ENCODE measurements at places on chromosomes 6 and 20.

GRCh38 chr20:38157635-38158495 lies 7.2 kb downstream of the TGM2 start:
- no peak for DNase-seq

DNA sequence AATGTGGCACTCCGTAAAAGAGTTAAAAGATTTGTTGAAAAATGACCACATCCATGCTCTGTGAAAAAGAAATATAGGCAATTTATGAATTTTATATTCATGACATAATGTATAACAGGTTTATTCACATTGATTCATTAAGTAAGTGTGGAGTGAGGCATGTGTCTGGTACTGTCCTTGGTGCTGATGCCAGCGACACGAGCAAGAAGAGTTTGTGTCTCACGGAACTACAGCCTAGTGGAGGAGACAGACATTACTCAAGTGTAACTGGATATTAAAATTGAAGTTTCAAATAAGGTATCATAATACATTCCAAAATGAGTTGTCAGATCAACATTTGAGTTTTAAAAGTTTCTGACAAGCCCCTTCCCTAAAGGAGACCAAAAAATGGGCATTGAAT lies 158.2 kb upstream of the PRND start:
- no peak for DNase-seq

DNA sequence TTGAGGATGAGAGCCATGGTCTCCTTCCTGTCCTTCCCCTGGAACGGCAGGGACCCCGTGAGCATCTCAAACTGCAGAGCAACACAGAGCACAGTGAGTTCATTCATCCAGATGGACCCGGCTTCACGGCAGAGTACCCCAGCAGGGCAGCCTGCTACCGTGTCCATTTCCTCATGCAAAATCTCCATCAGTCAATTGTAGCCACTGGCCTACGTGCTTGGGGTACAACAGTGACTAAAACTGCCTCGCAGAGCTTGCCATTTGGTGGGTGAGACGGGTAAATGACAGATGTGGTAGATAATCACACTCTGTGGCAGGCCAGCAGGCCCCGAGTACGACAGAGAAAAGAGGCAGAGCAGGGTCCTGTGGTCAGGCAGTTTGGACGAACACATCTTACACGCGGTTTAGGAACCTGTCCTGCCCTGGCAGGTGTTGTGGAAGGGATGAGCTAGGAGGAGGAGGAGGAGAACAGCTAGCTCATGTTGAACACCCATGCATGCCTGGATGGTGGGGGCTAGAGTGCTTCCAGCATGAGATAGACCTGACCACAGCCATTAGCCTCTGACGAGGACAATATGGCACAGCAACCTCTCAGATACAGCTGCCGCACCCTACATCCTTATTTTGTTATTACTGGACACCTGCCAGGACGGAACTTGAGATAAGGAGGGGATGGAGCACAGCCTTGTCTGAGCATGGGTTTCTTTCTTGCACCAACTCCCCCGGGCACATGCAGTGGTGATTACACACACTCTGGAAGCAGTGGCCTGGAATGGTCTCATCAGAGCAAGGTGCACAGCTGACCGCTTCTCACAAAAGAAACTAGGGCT lies 95.6 kb downstream of the RAMACL start:
- DNase-seq = no peak

DNA sequence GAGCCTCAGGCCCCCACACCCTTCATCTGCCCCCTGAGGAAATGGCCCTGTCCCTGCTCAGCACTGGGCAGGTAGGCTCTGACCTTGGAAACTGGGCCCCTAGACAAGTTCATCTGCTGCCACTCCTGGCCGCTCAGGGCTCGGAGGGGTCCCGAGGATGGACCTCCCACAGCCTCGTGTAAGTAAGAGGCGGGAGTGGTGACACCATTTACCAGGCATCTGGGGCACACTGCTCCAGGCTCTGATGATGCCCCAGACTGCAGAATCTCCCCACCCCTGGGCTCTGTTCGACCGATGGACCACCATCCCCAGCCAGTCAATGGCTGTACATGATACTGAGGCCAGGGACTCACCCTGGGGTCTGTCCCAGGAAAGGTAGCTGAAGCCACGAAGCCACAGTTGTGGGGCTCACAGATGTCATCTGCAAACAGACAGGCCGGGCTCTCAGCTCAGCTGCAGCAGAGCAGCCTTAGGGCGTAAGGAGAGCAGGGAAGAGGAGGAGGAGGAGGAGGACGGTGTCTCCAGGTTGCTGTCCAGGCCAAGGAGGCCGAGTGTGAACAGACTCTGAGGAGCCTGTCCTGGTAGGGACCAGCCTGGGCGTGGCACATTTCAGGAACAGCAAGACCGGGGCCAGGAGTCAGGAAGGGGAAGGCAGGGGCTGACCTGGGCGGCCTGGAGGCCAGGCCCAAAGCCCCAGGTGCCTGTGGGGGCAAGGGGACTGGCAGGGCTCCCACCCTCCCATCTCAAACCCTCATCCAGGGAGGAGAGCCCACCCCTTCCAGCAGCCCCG lies 300.4 kb downstream of the TAF4 start:
- DNase-seq = no peak

DNA sequence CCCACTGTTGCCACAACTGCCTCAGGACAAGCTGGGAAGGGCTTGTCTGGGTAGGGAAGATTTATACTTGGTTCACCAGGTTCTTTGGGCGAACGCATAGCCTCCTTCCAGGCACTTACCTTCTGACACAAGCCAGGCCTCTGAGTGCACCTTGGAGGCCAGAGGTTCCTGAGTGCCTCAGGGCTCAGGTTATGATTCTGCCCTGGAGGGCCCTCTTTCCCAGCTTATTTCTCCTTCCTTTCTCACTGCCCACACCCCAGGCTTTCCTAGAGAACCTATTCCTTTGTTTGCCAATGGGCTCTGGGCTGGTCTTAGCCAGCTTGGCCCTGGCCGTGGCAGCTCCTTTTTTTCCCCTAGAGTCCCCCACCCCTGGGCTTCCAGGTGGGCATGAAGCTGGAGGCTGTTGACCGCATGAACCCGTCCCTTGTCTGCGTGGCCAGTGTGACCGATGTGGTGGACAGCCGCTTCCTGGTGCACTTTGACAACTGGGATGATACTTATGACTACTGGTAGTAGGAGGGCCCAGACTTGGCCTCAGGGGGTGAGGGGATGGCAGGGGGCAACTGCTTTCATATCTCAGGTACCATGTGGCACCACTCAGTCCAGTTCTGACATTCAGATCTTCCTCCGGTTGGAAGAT lies 25.0 kb downstream of the L3MBTL1 start:
- no peak for DNase-seq

DNA sequence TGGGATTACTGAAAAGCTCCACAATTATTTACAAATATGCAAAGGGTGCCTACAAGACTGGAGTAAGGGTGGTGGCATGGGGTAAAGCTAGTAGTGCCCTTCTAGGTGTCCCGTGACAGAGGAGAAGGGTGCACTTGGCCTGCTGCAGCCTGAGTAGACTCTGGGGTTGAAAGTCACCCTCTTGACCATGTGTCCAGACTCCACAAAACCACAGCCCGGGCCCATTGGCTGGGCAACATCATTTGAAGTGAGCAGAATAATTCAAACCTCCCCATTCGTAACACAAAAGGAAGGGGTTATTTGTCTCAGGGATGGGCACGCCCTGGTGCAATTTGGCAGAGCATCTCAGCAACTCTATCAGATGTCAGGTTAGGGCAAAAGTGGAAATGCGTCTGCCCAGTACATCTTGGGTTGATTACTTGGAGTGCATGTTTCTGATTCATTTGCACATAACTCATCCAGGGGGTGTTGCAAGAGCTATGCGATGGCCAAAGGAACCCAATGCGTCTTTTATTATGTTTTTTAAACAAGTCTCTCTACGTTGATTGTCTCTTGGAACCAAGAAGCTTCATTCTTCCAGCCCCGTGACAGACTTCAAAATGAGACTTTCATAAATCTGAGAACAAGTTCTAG lies 56.7 kb downstream of the ISM1 start:
- DNase-seq = no peak

DNA sequence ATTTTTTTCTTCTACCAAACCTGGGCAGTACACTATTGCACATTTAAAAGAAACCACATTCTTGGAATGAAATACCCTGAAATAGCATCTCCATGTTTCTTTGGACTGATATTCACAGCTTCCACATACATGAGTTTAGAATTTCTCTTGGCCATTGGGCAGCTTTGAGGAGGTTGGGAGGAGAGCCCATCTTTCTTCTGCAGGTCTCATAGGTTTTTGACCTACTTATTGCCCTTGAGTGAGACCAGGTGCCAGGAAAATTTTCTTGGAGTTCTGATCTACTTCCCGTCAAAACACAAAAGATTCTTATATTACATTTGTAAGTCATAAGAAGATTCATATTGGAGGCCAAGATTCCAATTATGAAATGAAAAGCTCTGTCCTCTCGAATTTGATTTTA lies 212.0 kb downstream of the IBTK start:
- no peak for DNase-seq

- DNase-seq = no peak
These were observed 93.6 kb downstream of the SNAP91 start for GRCh38 chr6:83615025-83615999.

- no peak for DNase-seq
These were observed 69.3 kb downstream of the TNFRSF21 start for GRCh38 chr6:47240277-47240890.

DNA sequence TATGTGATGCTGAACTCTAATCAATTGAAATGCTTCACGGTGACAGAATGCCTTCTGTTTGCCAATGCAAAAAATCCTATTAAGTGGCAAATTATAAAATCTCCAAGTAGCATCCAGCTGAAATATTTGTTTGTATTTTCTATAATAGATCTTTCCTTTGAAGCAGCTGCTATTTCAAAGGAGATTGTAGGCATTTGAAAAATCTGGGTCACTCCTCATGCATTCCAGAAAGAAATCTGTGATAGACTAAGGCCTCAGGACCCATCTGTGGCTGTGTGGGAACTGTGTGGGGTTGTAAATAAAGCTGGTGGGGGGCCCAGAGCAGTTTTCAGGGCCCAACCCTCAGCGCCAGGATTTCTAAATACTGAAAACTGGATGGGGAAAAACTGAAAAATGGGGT lies 216.9 kb upstream of the ARG1 start:
- no peak for DNase-seq

- peak; percentile 8 for DNase-seq
These were observed 26.2 kb downstream of the CYP39A1 start for GRCh38 chr6:46626228-46626909.

GRCh38 chr20:25294459-25295385 lies 46.8 kb downstream of the PYGB start:
- peak; percentile 43 for DNase-seq

- no peak for DNase-seq
These were observed 111.0 kb downstream of the TBXT start for GRCh38 chr6:166056637-166057036.

DNA sequence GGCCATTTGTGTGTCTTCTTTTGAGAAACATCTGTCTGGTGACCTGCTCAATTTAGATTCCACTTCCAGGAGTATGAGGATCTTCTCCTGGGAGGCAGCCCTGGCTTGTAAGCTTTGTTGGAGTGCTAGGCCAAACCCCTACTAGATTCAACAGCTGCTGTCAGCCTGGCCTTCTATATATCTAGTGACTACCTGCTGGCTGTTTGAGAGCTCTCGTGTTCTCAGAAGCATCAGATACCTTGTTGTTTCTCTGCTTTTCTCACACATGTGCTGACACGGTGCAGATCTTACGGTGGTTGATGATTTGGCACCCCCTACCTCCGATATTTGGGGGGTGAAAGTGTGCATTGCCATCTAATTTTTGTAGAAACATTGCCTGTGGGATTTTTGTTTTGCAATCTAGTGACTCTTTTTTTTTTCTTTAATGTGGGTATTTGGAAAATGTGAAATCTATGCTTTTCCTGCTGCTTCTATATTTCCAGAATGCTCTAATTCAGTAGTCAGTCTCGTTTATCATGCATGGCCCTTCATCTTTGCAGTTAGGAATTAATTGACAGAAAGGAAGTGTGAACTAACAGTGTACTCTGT lies 4.7 kb downstream of the CCN2 start:
- no peak for DNase-seq

DNA sequence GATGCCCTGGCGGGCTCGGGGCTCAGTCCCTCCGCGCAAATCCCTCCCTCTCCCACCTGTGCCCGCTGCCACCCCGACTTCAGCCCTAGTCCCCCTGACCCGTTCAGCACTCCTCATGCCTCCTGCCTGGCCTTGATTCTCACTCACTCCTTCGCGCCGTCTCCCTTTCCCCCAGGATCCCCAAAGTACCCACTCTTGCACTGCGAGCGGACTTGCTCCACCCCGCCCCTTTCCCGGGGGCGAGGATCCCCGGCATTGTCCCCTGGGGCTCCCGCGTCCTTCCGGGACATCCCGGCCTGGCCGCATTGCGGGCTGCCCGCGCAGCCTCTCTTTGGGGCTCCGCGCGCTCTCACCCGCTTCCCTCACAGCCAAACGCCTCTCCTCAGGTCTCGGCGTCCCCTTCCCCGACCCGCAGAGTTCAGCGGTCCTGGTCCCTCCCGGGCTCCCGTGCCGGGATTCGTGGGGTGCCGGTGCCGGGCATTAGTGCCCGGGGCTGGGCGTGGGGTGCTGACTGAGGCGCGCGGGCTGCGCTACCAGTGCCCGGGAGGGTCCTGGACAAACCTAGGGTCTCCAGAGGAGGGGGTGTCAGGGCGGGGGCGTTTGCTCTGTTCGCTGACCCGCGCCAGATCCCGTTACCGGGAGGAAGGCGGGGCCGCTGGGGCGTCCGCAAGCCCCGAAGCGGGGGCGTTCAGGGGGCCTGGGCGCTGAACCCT lies 45.5 kb upstream of the SUPT3H start:
- DNase-seq = peak; percentile 40

DNA sequence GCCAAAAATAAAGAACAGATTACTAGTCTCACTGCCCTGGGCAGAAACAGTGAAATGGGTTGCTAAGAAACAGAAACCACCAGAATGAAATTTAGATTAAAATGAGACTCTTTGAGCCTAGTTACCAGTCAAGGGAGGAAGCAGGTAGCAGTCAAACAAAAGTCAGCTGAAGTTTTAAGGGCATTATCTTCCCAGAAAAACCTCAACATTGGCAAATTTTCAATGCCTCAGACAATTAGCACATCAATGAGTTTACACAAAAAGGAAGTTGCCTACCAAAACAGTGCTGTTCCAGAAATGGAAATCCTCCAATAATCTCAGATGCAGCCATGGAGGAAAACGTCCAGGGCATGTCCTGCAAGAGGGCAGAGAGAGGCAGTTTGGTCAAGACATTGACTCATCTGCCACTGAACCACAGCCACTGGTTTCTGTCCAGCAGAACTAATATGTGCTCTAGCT lies 399.7 kb upstream of the ADGRB3 start:
- no peak for DNase-seq

- no peak for DNase-seq
These were observed 26.3 kb upstream of the PMEPA1 start for GRCh38 chr20:57735831-57736737.

DNA sequence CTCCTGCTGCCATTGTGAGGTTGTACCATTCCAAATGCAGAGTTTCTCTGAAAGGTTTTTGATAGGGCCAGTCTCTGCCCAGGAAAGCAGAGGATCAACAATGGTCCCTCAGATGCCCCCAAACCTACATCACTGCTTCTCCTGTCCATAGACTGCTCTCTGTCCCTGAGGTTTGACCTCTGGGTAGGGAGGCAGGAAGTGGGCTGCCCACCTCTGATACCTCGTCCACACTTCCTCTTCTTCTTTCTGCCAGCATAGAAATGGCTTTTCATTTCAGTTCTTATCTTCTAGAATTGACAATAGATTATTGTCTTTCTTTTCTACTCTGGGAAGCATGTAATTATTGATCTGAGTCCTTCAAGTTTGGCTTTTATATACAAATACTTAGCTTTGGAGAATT lies 170.6 kb downstream of the TRMT11 start:
- DNase-seq = no peak

GRCh38 chr20:14716351-14716801 lies 379.0 kb upstream of the FLRT3 start:
- no peak for DNase-seq

- no peak for DNase-seq
These were observed 4.9 kb upstream of the BCAS1 start for GRCh38 chr20:54075322-54075721.

GRCh38 chr6:75458895-75459294 lies 34.7 kb downstream of the FILIP1 start:
- no peak for DNase-seq
